ENCODE measurements at places on chromosomes 6 and 20. TPM values are rescaled to one million over a fixed set of nuclear protein-coding genes. Genes with fewer than 3 reads are reported as not detected.

- H3K4me3 ChIP-seq: no peak overlapping the region
- H3K27ac ChIP-seq: no peak overlapping the region
- H3K27me3 ChIP-seq: no peaks in the 10 kb centered on the region
- no peak for DNase-seq
- H3K4me1 ChIP-seq: peaks cover 3% of the 10 kb centered on the region
Observed at GRCh38 chr6:105511639-105512038, 108.8 kb upstream of the PREP start.

DNA sequence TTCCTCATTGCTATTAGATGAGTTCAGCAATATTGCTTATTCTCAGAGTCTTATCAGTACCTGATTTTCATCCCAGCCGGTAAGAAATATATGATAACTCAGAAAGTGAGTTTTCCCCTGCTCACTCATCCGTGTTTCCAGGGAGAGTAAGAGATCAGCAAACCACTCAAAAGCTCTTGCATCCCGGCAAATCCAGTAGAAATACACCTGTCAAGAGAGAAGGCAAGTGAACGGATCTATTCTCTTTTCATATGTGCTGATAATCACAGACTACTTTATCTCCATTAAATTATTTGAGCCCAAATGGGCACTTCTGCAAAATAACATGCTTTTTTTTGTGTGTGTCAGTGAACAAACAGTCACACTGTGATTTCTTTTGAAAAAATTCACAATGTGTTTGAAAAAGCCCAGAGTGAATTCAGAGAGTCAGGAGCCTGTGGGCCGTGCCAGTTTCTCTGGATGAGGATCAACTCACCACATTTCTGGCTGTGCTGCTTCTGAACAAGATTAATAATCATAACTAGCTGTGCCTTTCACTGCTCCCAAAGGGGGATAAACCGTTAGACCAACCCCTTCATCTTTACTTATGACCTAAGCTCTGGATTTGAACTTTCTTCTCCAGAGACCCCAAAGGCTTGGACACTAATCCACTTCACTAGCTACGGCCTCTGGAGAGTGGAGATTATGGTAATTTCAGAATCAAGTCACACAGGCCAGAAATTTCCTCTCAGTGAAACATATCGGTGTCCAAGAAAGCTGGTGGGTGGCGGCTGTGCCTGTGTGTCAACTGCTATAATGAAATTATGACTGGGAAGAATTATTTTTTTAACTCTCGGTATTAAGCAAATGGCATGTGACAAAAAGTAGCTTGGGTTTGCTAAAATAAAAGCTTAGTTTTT is 44.2 kb downstream of the NOX3 start:
- H3K27ac ChIP-seq: no peak overlapping the region
- no peak overlapping the region for H3K4me3 ChIP-seq
- no peaks in the 10 kb centered on the region for H3K27me3 ChIP-seq
- DNase-seq: no peak
- no peaks in the 10 kb centered on the region for H3K36me3 ChIP-seq

DNA sequence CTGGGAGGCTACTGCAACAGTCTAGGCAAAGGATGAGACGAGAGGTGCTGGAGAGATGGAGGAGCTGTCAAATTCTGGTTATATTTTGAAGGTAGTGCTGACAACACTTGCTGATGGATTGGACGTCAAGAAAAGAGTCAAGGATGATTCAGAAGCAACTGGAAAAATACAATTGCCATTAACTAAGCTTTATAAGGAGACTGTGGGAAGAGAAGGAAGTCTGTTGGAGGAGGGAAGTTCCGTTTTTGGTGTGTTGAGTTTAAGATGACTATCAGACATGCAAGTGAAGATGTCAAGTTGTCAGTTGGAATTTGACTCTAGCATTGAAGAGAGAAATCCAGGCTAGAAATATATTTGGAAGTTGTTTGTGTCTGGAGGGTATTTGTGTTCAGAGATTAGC is 358.1 kb downstream of the RNGTT start:
- DNase-seq: no peak
- no peak overlapping the region for H3K4me3 ChIP-seq
- no peaks in the 10 kb centered on the region for H3K4me1 ChIP-seq

Gene C20orf144
- total RNA-seq: 0.23 TPM

DNA sequence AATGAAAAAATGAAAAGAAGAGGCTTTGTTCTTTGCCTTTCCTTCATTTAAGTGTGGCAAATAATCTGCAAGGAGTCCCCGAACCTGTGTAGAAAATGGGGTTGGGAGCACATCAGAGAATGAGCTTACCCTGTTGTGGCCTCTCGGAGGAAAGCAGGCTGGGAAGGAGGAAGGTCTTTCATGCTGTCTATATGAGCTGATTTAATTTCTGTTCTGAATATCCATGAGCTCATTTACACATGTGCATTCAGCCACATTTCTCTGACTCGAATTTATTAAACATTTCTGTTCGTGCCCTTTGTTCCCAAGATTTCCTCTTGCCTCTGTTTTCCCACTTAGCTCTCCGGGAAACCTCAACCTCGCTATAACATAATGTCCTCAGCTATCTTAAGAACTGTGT is 584.4 kb upstream of the CDH4 start:
- H3K4me3 ChIP-seq: no peak overlapping the region
- DNase-seq: no peak
- H3K27me3 ChIP-seq: no peaks in the 10 kb centered on the region
- H3K36me3 ChIP-seq: no peaks in the 10 kb centered on the region
- no peaks in the 10 kb centered on the region for H3K4me1 ChIP-seq

Measured in H1 (cell line).